ENCODE measurements at places on chromosomes 2 and 18.

- DNase-seq, result no peak
Measured at GRCh38 chr2:241316825-241317224, 1.1 kb downstream of the SEPTIN2 start.

- DNase-seq, result no peak
Measured at GRCh38 chr2:31234683-31235503, 941 bp downstream of the EHD3 start.

DNA sequence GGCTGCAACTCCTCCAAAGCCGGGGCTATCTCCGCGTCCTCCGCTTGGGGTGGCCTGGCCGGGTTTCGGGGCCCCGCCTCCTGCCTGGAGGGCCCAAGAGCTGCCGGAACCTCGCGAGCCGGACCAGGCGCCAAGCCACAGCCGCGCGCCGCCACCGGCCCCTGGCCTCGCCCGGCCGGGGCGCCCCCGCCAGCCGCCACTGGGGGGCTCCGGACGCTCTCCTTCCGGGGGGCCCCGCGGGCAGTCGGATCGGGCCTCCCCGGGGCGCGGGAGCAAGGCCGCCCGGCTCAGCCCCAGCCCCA, 17.4 kb upstream of the HAAO start:
- peak; percentile 83 for DNase-seq

DNA sequence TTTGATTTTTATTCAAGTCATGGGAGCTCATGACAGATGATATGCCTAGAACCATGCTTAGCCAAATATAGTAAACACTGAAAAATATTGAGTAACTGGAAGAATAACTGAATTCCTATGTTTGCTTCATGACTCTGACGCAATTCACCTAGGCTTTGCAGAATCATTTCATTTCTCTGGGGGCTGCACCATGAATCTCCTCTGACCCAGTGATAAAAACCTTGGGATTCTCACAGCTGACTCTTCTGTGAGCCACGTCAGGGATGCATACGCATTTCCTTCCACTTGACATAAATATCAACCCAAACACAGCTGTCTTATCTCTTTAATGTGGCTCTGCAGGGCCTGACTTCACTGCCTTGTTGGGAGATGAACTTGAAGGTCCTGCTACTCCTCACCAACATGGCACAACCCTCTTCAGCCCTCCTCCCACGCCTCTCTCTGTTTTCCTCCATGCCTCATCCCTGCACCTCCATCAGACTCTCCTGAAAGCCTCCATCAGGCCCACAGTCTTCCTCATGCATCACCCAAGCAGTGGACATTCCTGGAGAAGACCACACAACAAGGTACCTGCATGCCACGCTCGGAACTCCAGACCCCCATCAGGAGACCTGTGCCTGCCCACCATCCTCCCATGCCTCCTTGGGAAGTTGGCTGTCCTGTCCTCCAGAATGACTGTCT, 29.8 kb downstream of the COL6A3 start:
- DNase-seq, result no peak

GRCh38 chr2:160073284-160073888, 11.0 kb upstream of the PLA2R1 start:
- no peak for DNase-seq

DNA sequence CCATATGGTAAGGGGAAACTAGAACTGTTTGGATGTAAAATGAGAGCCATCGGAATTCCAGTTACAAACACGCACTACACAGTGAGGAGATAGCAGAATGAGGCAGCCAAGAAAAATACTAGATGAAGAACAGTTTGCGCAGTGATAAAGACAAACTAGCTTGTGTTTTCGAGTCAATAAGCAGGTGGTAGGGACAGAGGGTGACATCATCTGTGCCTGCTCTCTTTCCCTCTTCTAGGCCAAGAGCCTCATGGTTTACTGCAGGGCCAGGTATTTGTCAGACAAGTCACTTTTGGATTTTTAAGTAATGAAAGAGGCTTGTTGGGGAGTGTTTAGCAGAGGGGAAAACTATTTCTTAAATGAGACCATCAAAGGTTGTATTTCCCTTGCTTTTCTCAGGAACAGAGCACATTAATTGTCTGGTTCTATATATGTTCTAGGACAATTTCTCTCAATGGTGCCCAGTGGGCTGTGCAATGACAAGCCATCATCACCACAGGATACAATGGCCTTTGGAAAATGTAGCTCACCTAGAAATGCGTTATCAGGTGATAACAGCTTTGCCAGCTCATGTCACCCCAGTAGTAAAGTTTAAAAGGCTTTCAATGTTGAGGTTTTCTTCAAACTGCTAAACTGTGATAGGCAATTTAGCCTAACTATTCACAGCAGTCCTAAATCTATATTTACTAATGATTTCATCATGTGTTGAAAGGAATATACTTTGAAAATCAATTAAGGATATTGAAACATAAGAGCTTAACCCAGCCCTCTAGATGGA, 1210.3 kb upstream of the ZEB2 start:
- no peak for DNase-seq

- DNase-seq, result no peak
Measured at GRCh38 chr18:46042571-46043123, 29.4 kb downstream of the PSTPIP2 start.

All from HFFc6 (cell line).